Stimulated activated CD8-positive, alpha-beta memory T cell treated with anti-CD3 and anti-CD28 coated beads, Interleukin-7, amount 100 ng/mL, for 24 hours (primary cell): ENCODE measurements at places on chromosomes 7 and 10.
A peak's percentile ranks its signal among the peaks of the same experiment; 100 is the strongest.

DNA sequence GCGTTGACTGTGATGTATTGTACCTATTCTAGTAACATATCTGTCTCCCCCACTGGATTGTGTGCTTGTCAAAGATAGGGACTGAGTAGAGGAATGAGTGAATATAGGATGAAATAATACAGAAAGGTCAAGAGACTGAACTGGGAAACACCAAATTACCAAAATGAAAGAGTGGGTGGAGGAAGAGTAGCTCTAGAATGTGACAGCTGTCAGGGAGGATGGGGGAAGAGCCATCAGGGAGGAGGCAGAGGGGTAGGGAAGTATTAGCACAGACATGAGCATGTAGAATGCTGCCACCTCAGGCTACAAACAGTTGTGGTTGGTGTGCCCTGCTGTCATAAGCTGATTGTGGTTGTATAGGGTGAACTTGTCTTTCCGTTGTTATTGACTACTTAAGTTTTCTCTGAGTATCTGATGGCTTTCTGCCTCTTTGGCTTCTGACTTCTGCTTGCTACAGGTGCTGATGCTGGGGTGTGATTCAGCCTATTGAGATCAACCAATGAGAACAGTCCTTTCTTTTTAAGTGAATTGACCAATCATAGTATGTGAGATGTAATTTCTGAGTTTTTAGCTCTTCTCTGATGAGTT lies 5.6 kb downstream of the CCSER2 start:
- peak; percentile 17 for DNase-seq

GRCh38 chr10:87523731-87524130 lies 19.0 kb downstream of the MINPP1 start:
- DNase-seq = no peak

GRCh38 chr10:114871379-114871778 lies 49.8 kb downstream of the FHIP2A start:
- DNase-seq = no peak

DNA sequence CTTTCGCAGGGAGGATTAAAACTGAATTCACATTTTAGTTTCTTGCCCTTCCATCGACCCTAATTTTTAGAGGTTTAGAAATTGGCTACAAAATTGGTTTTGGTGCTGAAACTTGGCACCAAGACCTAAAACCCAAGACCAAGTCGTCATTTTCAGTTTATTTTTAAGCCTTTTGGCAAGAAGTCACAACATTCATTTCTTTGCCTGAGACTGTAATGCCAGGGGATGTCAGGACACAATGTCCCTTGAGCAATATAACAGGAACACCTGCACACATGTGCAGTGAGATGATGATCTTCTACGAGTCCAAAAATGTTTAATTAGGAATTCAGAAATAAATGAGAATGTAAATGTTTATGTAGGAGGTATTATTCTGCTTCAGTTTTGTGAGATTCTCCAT lies 335.4 kb upstream of the ANKRD30A start:
- no peak for DNase-seq

DNA sequence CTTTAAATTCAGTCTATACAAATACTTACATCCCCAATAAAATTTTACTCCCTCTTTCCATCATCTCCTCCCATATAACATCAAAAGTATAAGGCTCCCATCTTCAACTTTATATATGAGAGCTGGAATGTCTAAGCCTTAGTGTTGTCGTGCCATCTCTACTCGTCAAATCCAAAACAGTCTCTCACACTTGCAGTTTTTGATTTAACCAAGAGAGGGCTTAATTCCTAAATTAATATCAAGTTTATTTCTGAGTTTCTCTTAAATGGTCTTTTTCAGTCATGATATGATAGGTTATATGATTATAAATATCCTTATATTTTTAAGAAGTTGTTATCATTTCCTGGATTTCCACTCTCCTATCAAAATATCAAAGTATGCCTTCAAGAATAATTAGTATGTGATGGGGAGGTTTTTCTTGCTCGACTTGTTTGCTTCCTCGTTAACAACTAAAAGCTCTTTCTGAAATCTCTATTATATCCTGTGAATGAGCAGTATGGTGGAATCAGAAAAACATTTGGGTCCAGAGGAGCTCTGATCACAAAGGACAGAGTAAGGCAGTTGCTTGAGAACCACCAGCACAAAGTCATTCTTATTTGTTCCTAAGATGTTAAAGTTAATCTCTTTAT lies 12.5 kb upstream of the LIPK start:
- DNase-seq = no peak
